CD4-positive, alpha-beta T cell treated with Interferon gamma for 1 hour (primary cell): ENCODE measurements at places on chromosomes 1 and 21.

DNA sequence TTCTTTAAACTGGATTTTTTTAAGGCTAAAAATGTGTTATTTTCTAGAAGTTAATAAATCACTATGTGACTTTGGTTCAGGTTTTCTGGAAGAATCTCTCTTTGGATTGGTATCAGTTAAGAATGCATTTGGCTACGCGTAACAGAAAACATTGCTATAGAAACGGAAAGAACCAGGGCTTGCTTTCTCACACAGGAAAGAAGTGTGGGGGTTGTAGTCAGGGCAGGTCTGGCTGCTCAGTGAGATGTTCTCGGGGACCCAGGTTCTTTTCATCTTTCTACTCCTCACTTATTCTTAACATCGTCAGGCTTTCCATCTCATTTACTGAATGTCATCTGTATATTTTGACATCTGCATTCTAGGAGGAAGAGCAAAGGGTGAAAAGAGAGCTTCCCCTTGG is 191.4 kb downstream of the ZBTB18 start:
- DNase-seq = no peak

DNA sequence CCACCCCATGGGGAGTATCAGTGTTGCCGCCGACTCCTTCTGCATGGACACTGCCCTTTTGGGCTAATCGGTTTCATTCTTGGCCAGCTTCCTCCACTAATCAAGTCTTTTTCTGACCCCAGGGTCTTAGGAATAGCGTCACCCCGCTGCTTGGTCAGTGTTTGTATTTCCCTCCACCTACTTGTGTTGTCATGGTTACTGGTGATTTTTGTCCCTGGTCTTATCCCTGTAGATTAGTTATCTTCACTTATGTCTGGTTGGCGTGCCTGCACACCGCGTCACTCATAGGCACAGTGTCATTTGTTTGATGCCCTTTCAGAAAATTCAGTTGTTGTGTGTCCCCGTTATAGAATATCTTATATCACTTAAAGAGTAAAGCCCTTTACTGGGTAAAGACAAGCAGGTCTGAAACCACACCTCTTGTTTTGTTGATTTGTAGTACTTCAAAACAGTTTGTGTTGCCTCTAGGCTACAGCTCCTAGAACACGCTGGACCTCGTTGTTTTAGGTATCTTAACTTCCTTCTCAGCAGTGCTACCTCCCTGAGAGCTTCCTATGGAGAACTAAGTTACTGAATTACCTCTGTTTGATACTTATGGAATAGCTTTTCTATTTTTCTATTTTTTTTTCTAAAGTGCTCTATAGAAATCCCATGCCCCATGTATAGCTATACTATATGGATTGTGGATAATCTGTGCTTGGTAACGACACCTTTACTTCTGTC is 868 bp downstream of the PPP1R12B start:
- peak; percentile 21 for DNase-seq

DNA sequence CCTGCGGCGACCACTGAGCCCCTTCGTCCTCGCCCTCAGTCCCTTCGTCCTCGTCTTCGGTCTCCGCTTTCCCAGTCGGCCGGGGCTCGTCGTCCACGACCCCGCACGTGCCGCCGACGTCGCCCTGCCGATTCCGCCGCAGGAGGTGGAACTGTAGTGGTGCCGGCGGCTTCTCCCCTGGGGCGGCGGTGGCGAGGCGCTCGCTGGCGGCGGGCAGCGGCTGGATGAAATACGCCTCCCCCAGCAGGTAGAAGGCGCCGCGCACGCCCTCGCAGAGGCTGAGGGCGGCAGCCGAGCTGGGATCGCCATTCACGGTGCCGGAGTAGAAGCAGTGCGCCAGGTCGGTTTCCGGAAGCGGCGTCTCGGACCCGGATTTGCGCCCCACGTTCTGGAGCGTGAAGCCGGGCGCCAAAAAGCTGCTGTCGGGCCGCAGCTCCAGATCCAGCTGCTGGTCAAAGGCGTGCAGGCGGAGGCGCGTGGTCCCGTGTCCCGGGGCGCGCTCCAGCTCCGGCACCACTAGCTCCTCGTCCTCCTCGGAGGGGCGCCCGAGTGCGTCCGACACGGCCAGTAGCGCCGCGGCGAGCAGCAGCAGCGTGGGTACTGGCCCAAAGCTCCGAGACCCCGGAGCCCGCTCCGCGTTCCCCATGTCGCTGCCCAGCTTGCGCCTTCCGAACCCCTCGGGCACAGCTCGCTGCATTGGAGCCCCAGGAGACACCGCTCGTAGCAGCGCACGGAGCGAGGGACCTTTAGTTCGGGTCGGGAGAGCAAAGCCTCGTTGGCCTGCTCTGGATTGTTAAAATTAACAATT is 747 bp downstream of the ADAMTS1 start:
- DNase-seq = no peak

GRCh38 chr1:205047764-205048231 is 4.8 kb downstream of the CNTN2 start:
- no peak for DNase-seq

- no peak for DNase-seq
Measured at GRCh38 chr1:116693759-116694480, 26.4 kb upstream of the IGSF3 start.

DNA sequence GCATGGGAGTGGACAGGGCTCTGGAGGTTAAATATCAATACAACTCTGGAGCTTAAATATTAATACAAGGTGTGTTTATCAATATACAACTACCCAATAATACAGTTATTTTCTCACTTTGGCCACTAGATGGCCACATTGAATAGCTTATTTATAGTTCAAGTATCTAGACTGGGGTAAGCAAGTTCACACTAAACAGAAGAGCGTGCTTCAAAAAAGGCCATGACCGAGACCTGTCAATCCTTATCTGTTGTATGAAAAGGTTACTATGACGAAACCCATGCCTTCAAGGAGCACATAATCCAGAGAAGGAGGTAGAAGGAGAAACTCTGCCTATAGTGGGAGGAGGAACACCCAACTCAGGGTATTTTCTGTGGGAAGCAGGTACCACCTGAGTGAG is 29.1 kb downstream of the CHML start:
- no peak for DNase-seq

DNA sequence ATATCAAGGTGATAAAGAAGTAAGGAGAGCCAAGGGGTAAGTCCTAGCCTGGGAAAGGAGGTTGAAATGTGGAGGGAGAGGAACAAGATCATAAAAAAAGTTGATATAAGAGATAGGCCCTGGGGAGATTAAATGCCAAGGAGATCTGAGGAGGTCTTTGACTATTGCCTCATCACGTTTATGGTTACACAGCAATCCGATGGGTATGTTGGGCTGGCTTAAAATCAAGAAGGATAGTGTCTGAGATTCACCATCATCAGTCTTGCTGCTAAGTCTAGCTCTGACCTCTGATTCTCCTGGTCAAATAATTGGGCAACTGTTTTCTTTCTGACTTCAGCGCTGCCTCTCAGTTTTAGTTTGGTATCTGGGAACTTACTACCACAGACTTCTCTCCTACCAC is 416.3 kb downstream of the GPATCH2 start:
- no peak for DNase-seq

GRCh38 chr1:248820041-248820585 is 5.6 kb downstream of the SH3BP5L start:
- DNase-seq = no peak

- DNase-seq = no peak
Measured at GRCh38 chr1:13804240-13804633, 104.2 kb downstream of the PRDM2 start.

- no peak for DNase-seq
Measured at GRCh38 chr1:55559161-55559611, 344.0 kb upstream of the USP24 start.

DNA sequence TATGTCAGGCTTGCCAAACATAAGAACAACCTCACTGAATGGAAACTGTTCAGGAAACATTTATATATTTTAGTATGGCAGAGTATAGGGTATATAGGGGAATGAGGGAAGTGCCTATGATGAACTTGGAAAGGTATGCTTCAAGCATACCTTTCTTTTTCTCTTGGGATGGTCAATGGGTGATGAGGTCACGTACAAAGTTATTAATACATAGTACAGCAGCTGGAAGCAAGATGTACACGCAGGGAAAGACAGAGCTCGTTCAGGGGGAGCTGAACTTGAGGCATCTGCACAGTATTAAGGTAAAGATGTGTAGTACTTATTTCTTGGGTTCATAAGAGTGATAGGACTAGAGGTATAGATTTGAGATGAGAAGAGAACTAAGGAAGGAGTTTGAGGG is 61.5 kb downstream of the ABCD3 start:
- no peak for DNase-seq

- peak; percentile 70 for DNase-seq
Measured at GRCh38 chr1:109490029-109490933, 3.6 kb upstream of the CYB561D1 start.

DNA sequence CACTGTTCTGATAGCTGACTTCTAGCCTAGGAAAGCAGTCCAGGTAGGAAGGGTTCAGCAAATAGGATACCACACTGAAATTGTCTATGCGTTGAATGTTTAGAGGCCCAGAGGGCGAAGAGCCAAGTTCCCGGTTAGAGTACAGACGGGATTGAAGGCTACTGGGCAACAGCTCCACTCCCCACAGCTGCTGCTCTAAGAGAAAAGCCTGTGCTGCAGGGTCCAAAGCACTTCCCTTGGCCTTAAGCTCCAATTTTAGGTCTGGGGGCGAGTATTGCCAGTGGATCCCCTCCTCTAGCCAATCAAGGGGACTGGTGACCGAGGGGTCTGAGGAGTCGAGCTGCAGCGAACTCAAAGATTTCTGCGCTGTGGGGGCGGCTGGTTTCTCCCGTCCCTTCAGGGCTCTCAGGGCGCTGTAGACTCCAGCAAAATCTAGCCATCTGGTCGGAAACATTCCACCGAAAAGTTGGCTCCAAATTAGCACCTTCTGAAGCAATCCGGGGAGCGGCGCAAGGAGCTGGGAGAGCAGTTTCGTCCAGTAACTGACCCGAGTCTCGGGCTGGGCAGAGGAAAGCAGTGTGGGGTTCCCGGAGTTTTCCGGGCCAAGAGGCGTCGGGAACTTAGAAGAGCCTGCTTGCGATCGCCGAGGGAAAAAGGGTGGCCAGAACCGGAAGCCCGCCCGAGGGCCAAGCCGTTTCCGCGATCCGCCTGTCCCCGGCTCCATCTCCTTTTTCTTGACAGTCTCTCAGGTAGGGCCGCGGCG is 748 bp downstream of the PPP1R15B start:
- DNase-seq = no peak

GRCh38 chr1:214571281-214571680 is 19.9 kb upstream of the PTPN14 start:
- DNase-seq = no peak

- DNase-seq = no peak
Measured at GRCh38 chr1:205179842-205180241, 31.7 kb downstream of the DSTYK start.

DNA sequence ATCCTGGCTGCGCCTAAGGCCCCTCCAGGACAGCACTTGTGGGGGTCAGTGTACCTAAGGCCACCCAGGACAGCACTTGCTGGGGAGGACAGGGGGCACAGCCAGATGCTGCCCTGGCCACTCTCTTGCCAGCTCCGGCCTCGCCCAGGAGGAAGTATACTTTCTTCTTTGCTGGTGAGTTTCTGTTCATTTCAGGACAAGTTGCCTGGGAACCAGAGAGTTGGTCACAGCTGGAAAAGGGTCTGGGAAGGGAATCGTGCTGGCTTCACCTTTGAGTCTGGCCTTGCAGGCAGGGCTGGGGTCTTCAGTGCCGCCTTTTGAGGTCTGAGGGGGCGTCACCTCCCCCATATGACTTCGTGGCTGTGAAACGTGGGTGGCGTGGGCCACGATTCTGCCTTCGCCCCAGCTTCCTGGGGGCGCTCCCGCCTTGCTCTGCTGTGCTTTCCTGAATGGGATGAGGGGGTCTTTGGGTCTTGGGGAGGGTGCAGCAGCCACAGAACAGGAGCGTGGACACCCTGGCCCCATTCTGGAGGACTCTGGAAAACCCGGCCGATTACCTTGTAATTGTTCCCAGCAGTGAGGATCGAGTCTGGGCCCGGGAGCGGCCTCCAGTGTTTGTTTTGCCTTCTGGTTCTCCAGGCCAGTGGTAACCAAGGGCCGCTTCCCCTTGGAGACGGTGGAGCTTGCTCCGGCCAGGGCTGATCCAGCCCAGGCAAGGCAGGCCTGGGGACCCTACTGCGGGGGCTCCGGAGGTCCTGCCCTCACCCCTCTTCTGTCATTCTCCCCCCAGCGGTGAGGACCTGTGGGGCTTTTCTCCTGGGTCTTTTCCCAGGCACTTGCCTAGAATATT is 45.9 kb downstream of the SPSB1 start:
- no peak for DNase-seq

- no peak for DNase-seq
Measured at GRCh38 chr1:52098139-52098871, 42.2 kb downstream of the BTF3L4 start.

DNA sequence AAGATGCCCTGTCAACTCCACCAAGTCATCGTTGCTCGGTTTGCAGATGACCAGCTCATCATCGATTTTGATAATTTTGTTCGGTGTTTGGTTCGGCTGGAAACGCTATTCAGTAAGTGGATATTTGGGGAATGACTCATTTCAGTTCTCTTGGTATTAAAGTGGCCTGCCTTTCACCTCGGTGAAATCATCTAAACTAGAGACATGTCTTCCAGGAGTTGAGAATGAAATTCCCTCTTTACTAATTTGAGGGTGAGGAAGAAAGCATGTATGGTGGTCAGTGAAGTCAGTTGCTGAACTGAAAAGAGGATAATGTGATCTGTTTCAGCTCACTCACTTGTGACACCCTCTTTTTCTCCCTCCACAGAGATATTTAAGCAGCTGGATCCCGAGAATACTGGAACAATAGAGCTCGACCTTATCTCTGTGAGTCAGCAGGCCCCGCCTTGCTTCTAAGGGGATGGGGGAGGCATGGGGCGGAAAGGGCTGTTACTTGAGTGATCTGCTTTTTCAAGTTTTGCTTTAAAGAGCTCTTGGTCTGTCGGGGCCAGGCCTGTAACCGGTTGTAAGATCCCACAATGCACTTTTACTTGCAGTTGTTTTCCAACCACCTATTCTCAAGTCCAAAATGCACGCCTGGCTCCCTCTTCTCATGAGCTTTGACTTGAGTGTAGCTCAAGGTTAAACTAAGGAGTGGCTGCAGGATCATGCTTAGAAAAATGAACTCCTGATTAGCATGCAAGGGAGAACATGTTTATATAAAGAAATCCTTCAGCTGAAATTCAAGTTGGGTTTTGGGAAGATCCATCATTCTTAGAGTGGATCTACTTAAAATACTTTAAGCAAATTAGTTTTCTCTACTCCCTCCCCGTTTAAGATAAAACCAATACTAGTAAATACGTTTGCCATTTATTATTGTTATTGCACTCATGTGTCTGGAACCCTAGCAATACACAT is 59.8 kb downstream of the CAPN2 start:
- no peak for DNase-seq

DNA sequence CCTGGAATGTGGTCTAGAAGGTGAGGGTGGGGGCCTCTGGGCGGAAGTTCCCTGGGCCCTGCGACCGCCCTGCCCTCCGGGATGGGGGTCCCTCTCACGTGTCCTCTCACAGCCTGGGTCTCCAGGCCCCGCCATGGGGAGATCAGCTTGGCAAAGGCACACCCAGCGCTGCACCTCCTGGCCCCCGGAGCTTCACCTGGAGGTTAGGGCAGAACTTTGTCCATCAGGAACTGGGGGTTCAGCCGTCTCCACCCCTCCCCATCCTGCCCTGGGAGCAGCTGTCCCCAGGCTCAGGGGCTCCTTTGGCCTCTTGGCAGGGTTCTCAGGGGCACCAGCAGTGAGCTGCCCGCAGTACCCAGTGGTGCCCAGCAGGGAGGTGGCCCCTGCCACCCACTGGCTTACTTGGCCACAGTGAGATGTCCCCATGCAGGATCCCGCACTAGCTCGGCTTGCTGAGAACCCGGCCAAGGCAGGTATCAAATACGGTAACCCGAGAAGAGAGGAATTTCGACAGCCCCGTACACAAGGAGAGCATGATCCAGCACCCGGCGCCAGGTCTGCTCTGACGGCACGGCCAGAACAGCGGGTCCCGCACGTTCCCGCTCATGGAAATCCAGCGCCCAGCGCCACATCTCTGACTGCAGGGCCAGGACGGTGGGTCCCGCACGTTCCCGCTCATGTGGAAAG is 36.7 kb downstream of the RRP1 start:
- DNase-seq = no peak
